NCI-H146 (cell line): ENCODE measurements at places on chromosomes 11 and 22.
A peak's percentile ranks its signal among the peaks of the same experiment; 100 is the strongest.

DNA sequence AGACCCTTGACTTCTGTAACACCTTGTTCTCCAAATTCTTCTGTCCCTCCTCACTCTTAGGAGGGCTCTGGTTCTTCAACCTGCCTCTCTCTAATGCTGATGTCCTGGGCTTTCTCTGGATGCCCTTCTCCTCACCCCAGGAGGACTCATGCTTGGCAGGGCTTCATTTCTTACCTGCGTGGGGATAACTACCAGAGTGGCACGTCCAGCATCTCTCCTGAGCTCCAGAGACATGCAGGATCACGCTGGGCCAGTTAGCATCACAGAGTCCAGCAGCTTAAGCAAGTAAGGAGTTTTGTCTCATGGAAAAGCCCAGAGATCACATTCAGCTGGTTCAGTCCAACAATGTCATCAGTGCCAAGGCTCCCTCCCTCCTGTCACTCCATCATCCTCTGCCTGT, 36.4 kb downstream of the RTL6 start:
- DNase-seq, result no peak

- DNase-seq, result no peak
These were observed 143.5 kb upstream of the RAG2 start for GRCh38 chr11:36741515-36741914.

- no peak for DNase-seq
These were observed 27.3 kb downstream of the MARK2 start for GRCh38 chr11:63866211-63866610.

DNA sequence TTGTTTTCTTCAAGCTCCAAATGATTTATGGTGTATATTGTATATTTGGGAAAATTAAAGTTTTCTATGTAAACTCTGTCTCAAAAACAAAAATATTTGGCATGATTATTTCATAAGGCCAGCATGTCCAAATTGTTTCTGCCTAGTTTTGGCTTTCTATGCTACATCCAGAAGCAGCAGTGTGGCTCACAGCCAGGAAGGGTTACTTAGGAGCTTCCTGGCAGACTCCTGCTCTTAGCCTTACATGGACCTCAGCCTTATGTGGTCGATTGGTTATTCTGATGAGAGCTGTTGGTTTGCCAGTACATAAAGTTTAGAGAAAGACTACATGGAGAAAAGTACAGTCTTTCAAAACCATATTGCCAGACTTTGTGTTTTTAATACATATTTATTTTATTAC, 297.7 kb upstream of the FAT3 start:
- DNase-seq, result no peak

- peak; percentile 88 for DNase-seq
These were observed 39.6 kb downstream of the NUMA1 start for GRCh38 chr11:72040491-72041363.

DNA sequence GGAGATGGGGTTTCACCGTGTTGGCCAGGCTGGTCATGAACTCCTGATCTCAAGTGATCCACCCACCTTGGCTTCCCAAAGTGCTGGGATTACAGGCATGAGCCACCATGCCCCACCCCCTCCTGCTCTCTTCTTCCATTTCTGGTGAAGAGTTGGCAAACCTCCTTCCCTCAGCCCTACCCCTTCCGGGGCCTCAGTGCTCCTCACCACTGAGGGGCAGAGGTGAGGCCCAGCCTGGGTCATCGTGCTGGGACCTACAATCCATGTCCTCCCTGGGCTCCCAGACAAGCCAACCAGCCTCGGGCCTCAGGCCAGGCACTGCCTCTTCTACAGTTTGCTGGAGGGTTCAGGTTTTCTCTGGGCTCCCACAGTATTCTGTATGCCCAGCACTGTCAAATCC, 14.8 kb upstream of the TPBGL start:
- DNase-seq, result no peak

DNA sequence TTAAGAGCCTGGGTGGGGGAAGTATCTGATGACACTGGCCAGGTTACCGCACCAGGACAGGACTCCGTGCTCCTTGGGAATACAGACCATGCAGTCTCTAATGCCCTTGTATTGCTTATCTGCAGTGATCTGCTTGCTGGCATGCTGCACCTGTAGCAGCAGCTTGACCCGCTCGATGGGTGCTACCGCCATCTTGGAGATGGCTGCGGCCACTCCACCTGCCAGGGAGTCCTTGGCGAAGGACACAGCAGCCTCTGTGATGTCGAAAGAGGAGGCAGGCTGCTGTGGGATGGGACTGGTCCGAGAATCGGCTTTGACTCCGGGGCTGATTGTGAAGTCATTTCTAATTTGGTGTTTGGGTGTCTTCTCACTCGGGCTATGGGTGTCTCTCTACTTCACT, 3.1 kb downstream of the WBP2NL start:
- DNase-seq, result no peak

GRCh38 chr11:87097582-87097981, 59.8 kb downstream of the TMEM135 start:
- no peak for DNase-seq

- DNase-seq, result no peak
These were observed 53.5 kb upstream of the DBX1 start for GRCh38 chr11:20213790-20214189.

GRCh38 chr11:63839508-63840355, 822 bp downstream of the MARK2 start:
- peak; percentile 43 for DNase-seq

DNA sequence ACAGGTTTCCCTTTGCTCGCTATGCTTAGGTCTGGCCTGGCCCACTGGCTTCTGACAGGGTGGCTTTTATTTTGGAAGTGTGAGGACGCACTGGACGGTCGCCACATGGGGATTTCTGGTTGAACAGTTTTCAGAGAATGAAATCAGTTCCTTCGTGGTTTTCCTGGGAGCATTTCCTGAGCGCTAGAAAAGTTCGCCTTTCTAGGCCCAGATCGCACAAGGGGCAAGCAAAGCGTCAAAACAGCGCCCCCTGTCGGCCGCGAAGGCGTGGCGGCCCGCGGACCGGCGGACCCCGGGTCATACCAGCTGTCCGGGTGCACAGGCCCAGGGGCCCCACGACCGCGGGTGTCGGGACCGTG, 12.7 kb upstream of the CYP2R1 start:
- no peak for DNase-seq

GRCh38 chr11:29913352-29913751, 103.5 kb downstream of the KCNA4 start:
- no peak for DNase-seq

DNA sequence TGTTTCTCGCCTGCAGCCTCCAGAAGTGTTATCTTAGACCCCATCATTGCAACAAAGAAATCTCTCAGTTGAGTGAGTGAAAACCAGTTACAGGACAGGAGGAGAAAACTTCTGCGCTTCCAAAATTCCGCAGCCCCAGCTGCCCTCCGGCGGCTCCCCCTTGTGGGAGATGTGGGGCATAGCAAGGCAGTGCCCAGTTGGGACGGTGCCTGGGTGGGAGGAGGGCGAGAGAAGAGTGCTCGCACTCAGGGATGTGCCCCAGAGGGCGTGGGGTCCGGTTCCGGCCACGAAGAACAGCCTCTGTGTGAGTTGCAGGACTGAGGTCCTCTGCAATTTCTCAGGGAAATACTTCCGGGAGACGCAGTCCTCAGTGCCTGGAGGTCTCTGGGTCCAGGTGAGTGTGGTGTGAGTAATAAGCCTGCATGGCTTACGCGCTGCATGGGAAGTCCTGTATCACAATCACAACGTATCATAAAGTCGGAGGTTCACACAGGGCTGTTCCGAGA, 87.0 kb upstream of the BLID start:
- no peak for DNase-seq

- no peak for DNase-seq
These were observed 29.6 kb upstream of the SNX19 start for GRCh38 chr11:130945896-130946295.

DNA sequence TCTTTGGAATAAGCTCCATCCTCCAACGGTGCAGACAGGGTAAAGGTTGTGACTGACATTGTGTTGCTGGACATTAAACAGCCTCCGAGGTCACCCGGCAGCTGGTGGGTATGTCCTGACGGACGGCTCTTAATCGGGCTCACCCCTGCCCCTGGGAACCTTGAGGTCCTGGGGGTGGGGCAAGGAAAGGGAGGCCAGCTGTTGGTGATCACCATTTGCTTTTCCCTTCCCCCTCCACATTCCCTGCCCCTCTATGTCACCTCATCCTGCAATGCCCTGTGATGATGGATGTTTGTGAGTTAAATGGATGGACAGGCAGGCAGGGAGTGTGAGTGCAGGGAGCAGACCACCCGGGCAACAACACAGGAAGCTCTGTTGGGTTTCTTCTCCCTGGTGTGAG, 26.3 kb downstream of the APLNR start:
- DNase-seq, result no peak

DNA sequence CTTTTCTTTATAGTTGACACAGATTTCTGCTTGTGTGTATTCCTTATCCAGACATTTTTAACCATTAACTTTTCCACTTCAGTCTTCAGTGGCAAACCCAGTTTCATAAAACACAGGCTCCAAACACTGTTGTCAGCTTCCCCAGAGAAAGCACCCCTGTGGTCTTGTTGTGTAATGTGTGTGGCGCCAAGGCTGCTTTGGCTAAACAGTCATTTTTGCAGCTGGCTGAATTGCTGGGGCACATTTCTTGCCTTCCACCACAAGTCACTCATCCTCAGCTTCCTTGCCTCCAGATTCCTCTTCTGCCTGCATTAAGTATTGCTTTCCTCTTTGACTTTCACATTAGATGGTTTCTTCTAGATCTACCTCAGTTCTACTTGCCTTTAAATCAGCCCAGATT, 40.5 kb downstream of the ARHGAP1 start:
- no peak for DNase-seq

- no peak for DNase-seq
These were observed 24.8 kb downstream of the GAB2 start for GRCh38 chr11:78392854-78393253.

DNA sequence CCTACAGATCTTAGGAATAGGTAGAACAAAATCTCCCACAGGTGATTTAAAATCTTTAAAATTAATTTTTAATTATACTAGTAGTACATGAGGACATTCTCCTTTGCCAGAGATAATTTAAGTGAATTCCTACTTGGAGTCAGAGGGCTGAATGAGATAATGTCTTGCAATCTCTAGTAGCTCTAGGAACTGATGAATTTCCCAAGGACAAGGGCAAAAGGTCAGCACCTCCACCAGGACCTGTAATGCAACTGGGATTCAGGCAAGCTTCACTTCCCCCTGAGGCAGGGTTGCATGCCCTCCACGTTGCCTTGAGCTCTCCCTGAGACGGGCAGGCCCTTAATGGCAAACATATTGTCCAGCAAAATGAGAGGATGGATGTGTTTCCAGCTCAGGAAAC, 330.3 kb upstream of the PITPNB start:
- DNase-seq, result no peak

DNA sequence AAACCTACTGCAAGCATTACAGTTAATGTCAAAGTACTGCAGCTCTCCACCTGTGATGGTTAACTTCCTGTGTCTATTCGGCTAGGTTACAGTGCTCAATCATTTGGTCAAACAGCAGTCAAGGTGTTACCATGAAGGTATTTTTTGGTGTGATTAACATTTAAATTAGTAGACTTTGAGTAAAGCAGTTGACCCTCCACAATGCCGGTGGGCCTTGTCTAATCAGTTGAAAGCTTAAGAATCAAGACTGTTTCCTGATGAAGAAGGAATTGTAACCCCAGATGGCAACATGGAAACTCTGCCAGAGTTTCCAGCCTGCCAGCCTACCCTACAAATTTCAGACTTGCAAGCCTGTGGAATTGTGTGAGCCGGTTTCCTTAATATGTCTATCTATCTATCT, 683.9 kb downstream of the BRD1 start:
- DNase-seq, result no peak

- peak; percentile 51 for DNase-seq
These were observed 195 bp upstream of the CREB3L1 start for GRCh38 chr11:46277313-46277621.

- peak; percentile 35 for DNase-seq
These were observed 1.1 kb upstream of the GNB1L start for GRCh38 chr22:19855504-19856409.

- DNase-seq, result no peak
These were observed 54.5 kb downstream of the TRIM44 start for GRCh38 chr11:35717043-35717442.

DNA sequence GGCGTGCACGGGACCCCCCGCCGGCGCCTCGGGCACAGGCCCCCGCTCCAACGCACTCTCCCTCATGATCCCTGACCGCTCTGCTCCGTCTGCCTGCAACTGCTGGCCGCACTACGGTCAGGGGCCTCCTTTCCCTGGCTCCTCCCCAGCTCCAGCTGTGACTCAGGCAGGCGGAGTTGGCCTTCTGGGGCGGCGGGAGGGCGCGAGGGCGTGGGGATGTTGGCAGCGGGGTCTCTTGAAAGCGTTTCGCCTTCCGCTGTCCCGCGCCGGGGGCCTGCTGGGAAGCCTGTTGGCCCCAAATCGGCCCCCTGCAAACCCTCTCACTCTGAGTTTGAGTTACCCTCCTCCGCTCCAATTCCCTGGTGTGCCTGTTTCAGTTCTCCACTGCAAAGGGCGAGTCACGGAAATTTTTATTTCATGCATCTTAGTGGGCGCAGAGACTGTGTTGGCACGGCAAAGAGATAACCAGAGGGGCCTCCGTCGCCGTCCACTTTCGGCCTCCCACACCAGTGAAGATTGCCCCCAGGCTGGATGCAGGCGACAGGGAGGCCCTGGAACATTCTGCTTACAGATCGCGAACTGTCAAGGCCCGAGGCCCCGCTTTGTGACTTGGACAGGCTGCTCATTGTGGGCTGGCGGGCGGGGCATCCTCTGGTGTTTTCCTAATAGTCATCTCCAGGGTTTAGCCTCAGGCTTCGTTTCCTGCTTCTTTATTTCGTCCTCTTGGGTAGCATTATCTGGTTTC, at the start of gene CAVIN3:
Gene CAVIN3 (minus strand): TSS at position 91 of the 745 bp plus-strand sequence. CDS start 25 bp downstream, at position 66.
- no peak for DNase-seq

DNA sequence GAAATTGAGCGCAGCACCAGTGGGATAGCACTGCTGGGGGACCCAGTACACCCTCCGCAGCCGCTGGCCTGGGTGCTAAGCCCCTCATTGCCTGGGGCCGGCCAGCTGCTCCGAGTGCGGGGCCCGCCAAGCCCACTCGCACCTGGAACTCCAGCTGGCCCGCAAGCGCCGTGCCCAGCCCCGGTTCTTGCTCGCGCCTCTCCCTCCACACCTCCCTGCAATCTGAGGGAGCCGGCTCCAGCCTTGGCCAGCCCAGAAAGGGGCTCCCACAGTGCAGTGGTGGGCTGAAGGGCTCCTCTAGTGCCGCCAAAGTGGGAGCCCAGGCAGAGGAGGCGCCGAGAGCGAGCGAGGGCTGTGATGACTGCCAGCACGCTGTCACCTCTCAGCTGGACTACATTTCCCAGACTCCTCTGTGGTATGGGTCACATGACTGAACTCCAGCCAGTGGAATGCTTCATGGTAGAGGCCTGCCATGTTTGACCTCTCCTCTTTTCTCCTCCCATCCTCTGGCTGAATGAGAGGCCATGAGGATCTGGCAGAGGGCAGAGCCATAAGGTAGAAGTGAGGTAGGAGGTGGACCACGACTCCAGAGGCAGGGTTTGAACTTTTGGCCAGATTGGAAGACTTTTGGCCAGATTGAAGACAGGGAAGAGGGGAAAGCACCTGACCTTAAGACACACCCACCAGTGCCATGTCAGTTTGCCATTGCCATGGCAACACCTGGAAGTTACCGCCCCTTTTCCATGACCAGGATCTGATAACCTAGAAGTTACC, 6.2 kb downstream of the MRGPRD start:
- no peak for DNase-seq
